ENCODE measurements at places on chromosomes 2 and 18. TPM values are rescaled to one million over a fixed set of nuclear protein-coding genes. Genes with fewer than 3 reads are reported as not detected.
A peak's percentile ranks its signal among the peaks of the same experiment; 100 is the strongest.

- DNase-seq, result no peak
Measured at GRCh38 chr2:120360307-120360855, 14.4 kb downstream of the INHBB start.

Gene DNAJC5G
- total RNA-seq, result 1.0 TPM

- DNase-seq, result no peak
Measured at GRCh38 chr2:210113614-210114235, 57.5 kb downstream of the KANSL1L start.

Gene NYAP2
- total RNA-seq, result not detected

GRCh38 chr18:11909591-11910026, 1.5 kb upstream of the MPPE1 start:
- DNase-seq, result peak; percentile 35

Gene ARHGAP15
- total RNA-seq, result 23.2 TPM

- DNase-seq, result no peak
Measured at GRCh38 chr2:11933854-11934253, 187.4 kb downstream of the LPIN1 start.

- DNase-seq, result peak; percentile 83
Measured at GRCh38 chr18:51211552-51211951, 14.1 kb upstream of the MEX3C start.

DNA sequence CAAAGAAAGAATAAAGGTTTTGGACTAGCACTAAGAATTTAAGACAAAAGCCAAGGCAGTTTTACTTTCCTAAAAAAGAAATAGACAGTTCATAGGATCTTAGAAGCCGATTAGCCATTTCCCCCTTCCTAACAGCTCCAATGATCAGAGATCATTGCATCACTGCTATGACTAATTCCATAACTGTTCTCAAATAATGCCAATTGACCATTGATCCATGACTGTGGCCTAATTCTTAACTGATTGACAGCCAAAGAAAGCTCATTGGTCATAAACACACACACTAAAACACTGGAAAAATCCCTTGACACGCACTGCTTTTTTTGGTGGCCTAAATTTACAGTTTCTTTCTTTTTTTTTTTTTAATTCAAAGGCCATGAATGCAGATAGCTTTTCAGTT, 345.0 kb upstream of the ACVR2A start:
- no peak for DNase-seq

Gene SCN3A
- total RNA-seq, result 5.8 TPM

- DNase-seq, result no peak
Measured at GRCh38 chr2:232592772-232593395, 40.5 kb upstream of the EFHD1 start.
